ENCODE measurements at places on chromosomes 2 and 18. TPM values are rescaled to one million over a fixed set of nuclear protein-coding genes. Genes with fewer than 3 reads are reported as not detected.

DNA sequence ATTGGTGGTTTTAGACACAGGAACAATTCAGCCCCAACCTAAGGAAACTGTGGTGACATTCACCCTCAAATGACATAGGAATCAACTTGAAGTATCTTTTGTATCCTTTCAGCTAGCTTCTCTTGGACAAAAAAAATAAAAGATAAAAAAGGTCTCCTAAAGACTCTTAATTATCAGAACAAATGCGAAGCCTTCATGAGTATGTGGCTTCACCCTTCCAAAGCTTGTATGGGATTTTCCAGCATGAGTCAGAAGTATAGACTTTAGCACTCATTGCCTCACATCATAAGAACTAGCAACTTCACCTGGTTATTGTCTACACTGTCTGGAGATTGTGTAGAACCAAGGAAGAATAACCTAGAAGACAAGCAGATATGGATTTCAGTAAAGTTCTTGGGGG, 135.4 kb downstream of the LAMA3 start:
- DNase-seq, result no peak
- no peak overlapping the region for H3K4me3 ChIP-seq
- peak overlapping the region; percentile 48 for H3K27ac ChIP-seq
- peaks cover 3% of the 10 kb centered on the region for H3K27me3 ChIP-seq

DHRS9 gene
- total RNA-seq, result 6.1 TPM

FOXD4L1 gene
- 0.62 TPM for total RNA-seq

- no peaks in the 10 kb centered on the region for H3K36me3 ChIP-seq
- peak overlapping the region; percentile 64 for H3K4me3 ChIP-seq
- H3K4me1 ChIP-seq, result peaks cover 27% of the 10 kb centered on the region
- peak; percentile 75 for DNase-seq
- peak overlapping the region; percentile 74 for H3K27ac ChIP-seq
Measured at GRCh38 chr2:290090-290722, 2.3 kb upstream of the ALKAL2 start.

DNA sequence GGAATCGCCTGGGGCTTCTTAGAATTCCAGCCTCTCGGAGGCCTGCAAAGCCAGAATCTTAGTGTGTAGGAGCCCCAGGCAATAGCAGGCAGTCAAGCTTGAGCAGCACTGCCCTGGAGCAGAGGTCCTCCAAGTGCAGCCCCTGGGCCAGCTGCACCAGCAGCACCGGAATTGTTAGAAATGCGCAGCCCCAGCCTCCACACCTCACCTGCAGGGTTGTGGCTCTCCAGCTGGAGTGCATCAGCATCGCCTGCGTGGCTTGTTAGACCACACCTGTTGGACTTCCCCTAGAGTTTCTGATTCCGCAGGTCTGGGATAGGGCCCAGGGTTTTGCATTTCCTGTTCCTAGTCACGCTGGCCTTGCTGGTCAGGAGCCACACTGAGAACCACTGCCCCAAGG, 100.3 kb downstream of the ASAP2 start:
- H3K4me3 ChIP-seq, result no peak overlapping the region
- H3K36me3 ChIP-seq, result no peaks in the 10 kb centered on the region
- no peaks in the 10 kb centered on the region for H3K27me3 ChIP-seq

- no peaks in the 10 kb centered on the region for H3K4me1 ChIP-seq
- no peak overlapping the region for H3K4me3 ChIP-seq
- no peak overlapping the region for H3K27ac ChIP-seq
- no peaks in the 10 kb centered on the region for H3K27me3 ChIP-seq
- DNase-seq, result no peak
- H3K36me3 ChIP-seq, result no peaks in the 10 kb centered on the region
Measured at GRCh38 chr2:166671801-166672200, 177.8 kb upstream of the SCN7A start.

- no peak overlapping the region for H3K4me3 ChIP-seq
- H3K27ac ChIP-seq, result no peak overlapping the region
- no peak for DNase-seq
- H3K4me1 ChIP-seq, result no peaks in the 10 kb centered on the region
- no peaks in the 10 kb centered on the region for H3K36me3 ChIP-seq
Measured at GRCh38 chr18:1627494-1627893, 722.8 kb downstream of the ADCYAP1 start.

DNA sequence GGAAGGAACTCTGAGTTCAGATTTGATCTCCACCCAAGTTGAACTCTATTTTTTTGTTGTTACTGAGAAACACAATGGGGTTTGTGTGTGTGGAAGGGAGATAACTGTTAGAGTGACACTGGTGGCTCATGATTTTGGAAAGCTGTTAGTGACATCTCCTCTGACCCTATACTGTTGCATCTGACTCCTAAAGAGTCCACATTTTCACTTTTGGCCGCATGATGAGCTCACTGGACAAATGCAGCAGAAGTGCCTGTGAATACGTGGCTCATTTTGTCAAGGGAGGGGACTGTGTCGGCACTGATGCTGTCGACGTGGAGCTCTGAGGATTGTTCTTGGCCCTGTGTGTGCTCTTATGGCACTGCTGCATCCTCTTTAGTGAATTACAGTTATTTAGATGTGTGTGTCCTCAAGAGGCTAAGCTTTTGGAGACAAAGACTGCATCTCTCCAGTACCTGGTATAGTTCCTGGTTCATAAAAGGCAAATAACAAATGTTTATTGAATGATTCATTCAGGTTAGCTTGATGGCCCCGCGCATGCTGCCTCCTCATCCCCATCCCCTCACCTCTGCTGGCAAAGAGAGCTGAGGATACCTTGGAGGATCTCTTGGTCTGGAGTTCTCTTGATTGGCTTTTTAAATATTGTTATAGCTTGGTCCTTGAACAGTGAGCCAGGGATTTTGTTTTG, 135.4 kb downstream of the PHLPP1 start:
- H3K27me3 ChIP-seq, result no peaks in the 10 kb centered on the region
- H3K4me1 ChIP-seq, result no peaks in the 10 kb centered on the region
- H3K36me3 ChIP-seq, result no peaks in the 10 kb centered on the region
- H3K4me3 ChIP-seq, result no peak overlapping the region

DNA sequence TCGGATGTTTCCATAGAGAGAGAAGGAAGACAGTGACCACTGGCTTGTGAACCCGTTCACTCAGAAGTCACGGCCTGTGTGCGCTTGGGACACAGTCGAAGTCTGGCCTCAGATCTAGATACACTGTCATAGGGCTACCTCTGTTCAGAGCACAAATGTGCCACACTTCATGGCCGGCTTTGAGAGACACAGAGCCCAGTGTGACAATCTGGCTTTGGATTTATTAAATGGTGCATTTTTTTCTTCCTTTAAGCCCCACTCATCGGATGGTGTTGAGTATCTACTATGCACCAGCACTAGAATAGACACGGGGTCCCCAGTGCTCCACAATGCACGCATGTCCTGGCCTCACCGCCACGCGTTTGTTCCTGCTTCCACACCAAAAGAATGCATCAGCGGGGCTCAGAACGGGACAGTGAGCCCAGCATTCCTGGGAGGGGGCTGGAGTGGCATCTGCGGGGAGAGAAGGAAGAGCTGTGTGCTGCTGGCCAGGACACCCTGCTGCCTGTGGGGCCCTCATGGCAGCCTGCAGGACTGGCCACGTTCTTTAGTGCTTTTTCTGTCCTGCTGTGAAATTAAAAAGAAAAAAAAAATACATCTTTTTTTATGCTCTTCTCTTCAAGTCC, 738.9 kb upstream of the SALL3 start:
- H3K4me1 ChIP-seq, result no peaks in the 10 kb centered on the region
- no peaks in the 10 kb centered on the region for H3K36me3 ChIP-seq
- H3K27ac ChIP-seq, result no peak overlapping the region
- no peaks in the 10 kb centered on the region for H3K27me3 ChIP-seq
- no peak for DNase-seq
- H3K4me3 ChIP-seq, result no peak overlapping the region

CCDC141 gene
- 40.5 TPM for total RNA-seq

GRCh38 chr2:78978340-78978739, 47.2 kb upstream of the REG3G start:
- H3K4me3 ChIP-seq, result no peak overlapping the region
- H3K27ac ChIP-seq, result no peak overlapping the region
- no peaks in the 10 kb centered on the region for H3K36me3 ChIP-seq
- DNase-seq, result no peak
- no peaks in the 10 kb centered on the region for H3K27me3 ChIP-seq

ADAM23 gene
- 2.5 TPM for total RNA-seq

TEKT4 gene
- total RNA-seq, result 3.4 TPM

- no peak overlapping the region for H3K27ac ChIP-seq
- H3K36me3 ChIP-seq, result no peaks in the 10 kb centered on the region
- DNase-seq, result no peak
- no peaks in the 10 kb centered on the region for H3K27me3 ChIP-seq
Measured at GRCh38 chr18:23938043-23938756, 76.4 kb upstream of the TTC39C start.

DNA sequence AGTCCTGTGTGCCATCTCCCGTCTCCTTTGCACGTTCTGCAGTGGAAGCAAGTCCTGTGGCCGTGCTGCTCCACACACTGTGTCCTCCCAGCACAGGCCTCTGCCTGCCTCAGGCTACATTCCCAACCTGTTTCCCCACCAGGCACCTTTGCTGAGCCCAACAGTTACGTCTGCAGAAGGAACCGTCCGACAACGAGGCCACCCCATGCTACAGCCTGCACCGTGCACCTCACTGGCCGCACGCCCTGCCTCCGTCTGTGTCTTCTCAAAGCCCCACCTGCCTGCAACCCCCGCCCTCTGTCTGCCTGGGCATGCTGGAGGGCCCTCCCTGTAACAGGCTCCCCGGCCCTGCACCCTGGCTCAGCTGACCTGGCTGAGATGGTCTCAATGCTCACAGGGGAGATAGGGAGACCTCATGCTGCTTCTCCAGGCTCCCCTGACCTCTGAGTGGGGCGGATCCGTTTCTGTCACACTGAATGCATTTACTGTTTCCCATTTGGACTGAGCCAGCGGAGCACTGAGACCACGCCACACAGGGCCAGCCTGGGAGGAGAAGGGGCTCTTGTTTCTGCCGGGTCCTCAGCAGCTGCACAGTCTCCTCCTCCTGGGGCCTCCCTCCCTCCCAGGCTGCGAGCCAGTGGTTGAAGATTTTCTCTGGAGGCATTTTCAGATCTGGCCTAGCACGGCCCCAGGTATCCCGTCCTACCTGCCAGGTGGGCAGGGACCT, 109.1 kb upstream of the OTOS start:
- peak; percentile 45 for DNase-seq
- H3K27ac ChIP-seq, result peak overlapping the region; percentile 74
- H3K36me3 ChIP-seq, result no peaks in the 10 kb centered on the region
- no peak overlapping the region for H3K4me3 ChIP-seq

DNA sequence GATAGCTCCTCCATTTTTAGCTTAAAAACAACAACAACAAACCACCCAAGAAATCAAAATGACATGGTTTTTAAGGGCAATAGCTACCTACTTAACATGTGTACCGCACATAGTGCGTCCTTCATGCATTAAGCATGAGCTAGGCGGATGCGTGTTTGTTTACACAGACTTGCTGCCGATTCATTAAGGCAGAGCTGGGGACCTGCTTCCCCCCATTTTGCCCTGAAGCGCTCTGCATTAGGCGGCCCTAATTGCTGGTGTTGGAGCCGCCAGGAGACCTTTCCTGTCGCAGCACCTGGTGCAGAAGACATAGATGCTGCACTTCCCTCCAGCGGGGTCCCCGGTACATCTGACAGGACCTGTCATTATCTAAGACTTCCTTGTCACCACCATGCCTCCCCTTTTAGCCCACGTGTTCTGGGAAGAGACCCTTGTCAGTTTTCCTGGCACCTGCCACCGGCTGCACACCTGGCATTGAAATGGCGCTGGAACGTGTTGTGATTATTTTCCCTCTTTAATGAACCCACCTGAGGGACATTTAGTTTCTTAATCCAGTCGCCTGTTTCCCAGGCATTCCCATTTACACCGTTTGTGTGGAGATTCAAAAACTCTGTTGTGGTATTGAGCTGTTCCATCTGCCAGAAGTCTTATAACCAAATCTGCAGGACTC, 261.1 kb upstream of the RAB12 start:
- no peak overlapping the region for H3K27ac ChIP-seq
- no peak for DNase-seq
- H3K27me3 ChIP-seq, result no peaks in the 10 kb centered on the region
- no peaks in the 10 kb centered on the region for H3K4me1 ChIP-seq
- no peaks in the 10 kb centered on the region for H3K36me3 ChIP-seq
- no peak overlapping the region for H3K4me3 ChIP-seq

DNA sequence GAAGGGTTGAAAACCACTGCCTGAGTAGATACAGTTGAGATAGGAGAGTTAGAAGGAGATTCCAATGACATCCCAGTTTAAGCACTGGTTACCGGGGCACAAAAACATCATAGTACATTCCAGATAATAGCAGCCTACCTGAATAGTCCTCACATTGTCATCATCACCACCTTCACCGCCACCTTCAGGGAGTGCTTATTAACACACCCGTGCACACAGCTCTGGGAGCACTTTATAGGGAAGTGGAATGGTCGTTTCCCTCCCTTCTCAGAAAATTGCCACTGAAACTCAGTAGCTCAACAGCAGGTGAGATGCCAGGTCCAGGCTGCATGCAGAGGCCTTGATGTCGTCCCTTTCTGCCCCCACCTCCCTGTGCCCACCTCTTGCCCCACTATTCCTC, 8.2 kb downstream of the SERPINB7 start:
- H3K4me3 ChIP-seq, result no peak overlapping the region
- H3K36me3 ChIP-seq, result no peaks in the 10 kb centered on the region
- no peak for DNase-seq
- H3K27ac ChIP-seq, result no peak overlapping the region
- no peaks in the 10 kb centered on the region for H3K4me1 ChIP-seq
- H3K27me3 ChIP-seq, result no peaks in the 10 kb centered on the region

Measured in lower lobe of right lung (tissue), 2 donors.